GM12892 (cell line): ENCODE measurements at places on chromosomes 5 and 9.

DNA sequence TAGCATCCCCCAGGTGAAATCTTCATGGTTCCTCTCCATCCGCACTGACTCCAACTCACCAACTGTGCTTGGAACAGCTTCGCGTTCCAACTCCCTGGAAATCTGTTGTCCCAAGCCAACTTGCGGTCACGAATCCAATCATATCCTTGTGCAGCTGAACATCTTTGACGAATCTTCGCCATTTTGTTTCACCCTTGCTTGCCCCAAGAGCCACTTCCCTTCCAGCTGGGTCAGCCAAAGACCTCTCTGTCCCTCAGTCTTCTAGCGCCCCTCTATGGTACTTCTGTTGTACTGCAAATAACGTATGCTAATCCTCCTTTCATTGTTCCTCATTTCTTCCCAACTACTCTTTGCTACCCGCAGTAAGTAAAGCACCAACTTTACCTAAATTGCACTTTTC is 61.0 kb upstream of the TARS1 start:
- no peak for DNase-seq

DNA sequence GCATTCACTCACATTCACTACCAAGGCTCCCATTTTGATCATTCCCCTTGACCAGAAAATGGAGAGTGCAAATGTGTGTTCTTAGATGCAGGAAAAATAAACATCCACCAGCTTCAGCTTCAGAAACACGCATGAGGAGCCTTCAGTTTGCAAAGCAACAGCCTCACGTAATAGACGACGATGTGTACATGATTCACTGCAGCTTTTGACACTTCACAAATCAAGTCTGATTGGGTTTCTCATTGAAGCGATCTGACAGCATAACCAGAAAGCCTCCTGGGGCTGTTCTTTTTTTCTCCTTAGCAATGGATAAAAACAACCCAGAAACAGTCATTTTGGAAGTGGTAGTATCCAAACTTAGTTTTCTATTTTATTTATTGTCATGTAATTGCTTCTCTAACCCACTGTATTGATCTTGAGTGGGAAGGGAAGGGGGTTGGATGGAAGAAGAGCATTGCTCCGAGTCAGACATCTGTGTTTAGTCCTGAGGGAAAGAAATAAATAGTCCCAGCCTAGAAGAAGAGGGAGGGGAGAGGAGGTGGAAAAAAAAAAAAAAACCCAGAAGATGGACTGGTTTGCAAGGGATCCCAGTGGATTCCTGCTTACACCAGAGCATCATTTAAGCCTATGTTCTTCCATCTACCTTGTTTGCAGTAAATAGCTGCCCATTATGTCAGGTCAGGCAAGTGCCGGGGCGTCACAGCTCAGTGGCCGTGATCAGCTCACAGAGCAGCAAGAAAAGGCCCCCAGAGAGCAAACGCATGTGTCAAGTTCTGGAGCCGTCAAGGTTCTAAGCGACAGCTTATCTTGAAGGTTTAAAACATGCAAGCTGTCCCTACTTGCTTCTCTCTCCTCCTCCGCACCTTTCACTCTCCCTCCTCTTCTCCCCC is 190.2 kb upstream of the SNX2 start:
- DNase-seq = no peak

DNA sequence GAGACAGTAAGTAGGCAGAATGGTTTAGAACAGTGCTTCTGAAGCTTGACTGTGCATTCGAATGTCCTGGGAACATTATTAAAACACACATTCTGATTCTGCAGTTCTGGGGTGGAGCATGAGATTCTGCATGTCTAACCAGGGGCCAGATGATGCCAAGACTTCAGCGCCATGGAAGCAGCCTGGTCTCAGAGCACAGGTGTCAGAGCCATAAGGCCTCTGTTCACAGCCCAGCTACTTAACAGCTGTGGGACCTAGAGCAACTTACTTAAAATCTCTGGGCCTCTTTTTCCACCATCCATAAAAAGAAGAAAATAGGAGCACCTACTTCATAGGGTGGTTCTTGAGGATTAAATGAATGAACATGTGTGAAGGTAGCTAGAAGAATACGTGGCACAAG is 84.0 kb downstream of the GNAQ start:
- DNase-seq = no peak

- no peak for DNase-seq
Measured at GRCh38 chr9:129561594-129562281, 59.2 kb downstream of the C9orf50 start.

DNA sequence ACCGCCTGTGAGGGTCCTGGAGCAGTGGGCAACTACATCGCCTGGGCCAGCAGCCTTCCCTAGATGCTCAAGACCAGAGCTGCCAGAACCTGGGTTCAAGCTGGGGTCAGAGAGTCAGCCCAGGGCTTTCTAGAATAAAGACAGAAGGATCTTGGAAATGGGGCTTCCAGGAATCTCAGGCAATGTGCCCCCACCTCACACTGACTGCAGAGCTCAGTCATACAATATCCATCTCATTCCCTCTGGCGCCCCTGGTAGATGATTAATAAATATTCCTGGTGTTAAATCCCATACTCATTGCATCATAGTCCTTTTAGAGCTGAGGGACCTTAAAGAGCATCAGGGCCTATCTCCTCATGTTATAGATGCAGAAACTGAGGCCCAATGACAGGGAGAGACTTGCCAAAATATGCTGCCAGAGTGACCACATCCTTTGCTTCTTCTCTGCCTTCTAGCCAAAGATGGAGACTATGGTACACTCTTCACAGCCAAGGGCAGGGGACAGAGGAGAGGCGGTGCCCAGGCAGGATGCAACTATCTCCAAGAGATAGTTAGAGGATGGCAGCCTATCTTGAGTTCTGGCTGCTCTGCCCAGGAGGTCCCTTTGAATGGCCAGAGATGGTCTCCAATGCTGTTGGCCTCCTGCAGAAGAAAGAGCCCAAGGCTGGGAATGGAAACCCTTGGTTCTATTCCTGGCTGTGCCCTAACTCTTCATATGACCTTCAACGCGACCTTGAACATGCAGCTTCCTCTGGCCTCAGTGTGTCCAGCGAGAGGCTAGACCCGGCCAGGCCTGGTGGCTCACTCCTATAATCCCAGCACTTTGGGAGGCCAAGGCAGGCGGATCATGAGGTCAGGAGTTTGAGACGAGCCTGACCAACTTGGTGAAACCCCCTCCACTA is 36.2 kb upstream of the IL17B start:
- no peak for DNase-seq

- DNase-seq = no peak
Measured at GRCh38 chr9:80866121-80866520, 823.2 kb downstream of the TLE1 start.

DNA sequence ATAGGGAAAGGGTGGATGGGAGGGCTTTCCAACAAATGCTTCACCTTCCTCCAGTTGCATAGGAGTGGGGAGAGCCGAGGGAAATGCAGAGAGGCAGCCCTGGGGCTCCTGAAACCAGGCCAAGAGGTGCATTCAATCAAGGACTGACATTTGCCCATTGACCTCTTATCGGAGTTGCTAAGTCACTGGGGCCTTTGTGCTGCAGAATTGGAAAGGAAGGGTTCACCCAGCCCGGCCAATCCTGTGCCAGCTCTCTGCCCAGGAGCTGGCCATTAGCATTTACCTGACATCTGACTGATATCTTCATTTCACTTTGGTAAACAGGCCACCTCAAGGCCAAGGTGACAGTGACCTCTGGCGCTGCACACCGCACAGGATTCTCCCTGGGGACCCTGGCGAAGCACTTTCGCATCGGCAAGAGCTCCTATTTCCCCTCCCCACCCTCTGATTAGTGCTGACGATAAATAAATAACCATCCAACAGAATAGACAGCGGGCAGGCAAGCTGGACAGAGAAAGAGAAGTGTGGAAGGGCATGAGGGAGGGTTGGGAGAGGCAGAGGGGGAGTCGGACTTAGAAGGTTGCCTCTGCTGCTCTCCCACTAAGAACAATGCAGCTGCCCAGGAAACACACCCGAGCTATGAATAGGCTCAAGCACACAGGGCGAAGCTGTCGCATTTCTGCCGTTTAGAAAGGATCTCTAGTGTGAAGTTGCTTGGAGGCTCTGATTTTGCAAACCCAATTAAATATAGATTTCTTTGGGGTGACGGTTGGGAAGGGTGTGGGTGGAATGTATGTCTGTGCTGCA is 57.0 kb upstream of the BOD1 start:
- DNase-seq = no peak

DNA sequence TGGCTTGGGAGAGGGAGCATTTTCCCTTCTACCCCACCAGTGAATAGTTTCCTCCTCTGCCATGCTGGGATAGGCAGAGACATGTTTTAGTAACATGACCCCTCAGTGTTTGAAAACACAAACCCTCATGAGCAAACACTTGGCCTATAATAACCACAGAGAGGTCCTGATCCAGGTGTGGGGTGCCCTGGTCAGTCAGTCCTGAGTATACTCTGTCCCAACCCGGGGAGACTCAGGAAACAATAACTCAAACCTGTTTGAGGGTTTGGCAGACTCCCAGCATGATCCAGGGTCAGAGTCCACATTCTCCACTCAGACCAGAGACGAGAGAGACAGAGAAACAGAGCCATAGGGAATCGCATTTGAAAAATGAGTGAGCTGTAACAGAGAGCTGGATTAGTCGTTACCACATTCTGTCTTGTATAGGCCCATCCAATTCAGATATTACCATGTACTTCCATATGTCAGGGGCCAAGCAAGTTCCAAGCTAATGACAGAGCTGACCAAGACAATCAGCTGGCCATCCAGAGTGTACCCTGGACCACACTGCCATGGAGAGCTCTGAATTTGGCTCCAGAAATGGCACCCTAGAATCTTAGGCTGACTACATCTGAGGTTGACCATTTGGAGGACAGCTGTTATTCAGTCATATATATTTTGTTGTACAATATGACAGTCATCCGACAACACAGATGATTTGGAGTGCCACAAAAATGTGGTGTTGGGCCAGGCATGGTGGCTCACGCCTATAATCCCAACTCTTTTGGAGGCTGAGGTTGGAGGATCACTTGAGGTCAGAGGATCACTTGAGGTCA is 4.2 kb upstream of the CA9 start:
- no peak for DNase-seq

GRCh38 chr5:16733331-16734006 is 116.7 kb upstream of the RETREG1 start:
- DNase-seq = no peak

GRCh38 chr9:87512311-87512710 is 14.6 kb downstream of the DAPK1 start:
- no peak for DNase-seq

GRCh38 chr5:133219296-133219695 is 167.5 kb downstream of the HSPA4 start:
- DNase-seq = no peak

- DNase-seq = no peak
Measured at GRCh38 chr9:138105123-138105415, 227.5 kb downstream of the CACNA1B start.

- no peak for DNase-seq
Measured at GRCh38 chr5:145775411-145775810, 59.7 kb downstream of the PRELID2 start.

DNA sequence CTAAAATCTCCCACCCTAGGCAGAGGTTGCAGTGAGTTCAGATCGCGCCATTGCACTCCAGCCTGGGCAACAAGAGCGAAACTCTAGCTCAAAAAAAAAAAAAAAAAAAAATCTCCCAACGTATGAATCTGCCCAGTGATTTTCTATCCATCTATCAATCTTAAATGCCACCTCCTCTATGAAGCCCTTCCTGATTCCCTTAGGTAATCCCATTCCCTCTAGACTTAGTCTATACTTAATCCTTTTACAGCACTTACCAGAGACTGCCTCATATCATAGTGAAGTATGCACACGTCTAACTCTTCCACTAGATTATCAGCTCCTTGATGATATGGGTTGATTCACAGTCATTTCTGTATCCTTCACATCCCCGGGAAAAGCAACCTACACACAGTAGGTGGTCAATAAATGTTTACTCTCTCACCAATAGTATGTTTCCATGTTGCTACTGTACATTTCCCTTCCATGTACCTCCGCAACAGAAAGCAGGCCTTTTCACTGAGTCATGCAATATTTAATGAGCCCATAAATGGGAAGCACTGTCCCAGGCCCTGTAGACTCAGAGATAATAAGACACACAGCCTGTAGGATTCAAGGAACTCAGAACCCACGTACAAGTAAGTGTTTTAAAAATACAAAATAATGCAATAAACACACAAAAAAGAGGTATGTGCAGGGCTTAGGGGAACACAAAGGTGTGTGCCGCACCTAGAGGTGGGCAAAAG is 1.2 kb downstream of the DROSHA start:
- no peak for DNase-seq

DNA sequence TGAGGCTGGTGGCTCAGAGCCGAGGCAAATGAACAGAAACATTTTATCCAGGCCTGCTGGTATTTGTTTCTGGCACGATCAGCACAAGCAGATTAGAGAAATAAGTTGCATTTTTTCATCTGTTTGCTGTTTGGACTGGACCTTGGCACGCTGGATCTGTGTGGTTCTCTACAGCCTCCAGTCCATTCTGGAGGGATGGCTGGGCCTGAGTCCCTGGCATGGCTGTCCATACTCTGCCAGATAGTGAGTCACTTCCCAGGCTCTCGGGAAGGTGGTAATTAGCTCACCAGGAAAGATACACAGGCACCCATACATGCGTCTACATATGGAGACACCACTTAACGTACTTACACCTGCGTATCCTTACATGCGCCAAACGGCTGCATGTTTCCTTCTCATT is 78.6 kb downstream of the SPRY4 start:
- DNase-seq = no peak

GRCh38 chr5:36173426-36173825 is 21.5 kb downstream of the SKP2 start:
- no peak for DNase-seq

- DNase-seq = no peak
Measured at GRCh38 chr9:69047371-69047770, 11.8 kb downstream of the FXN start.

DNA sequence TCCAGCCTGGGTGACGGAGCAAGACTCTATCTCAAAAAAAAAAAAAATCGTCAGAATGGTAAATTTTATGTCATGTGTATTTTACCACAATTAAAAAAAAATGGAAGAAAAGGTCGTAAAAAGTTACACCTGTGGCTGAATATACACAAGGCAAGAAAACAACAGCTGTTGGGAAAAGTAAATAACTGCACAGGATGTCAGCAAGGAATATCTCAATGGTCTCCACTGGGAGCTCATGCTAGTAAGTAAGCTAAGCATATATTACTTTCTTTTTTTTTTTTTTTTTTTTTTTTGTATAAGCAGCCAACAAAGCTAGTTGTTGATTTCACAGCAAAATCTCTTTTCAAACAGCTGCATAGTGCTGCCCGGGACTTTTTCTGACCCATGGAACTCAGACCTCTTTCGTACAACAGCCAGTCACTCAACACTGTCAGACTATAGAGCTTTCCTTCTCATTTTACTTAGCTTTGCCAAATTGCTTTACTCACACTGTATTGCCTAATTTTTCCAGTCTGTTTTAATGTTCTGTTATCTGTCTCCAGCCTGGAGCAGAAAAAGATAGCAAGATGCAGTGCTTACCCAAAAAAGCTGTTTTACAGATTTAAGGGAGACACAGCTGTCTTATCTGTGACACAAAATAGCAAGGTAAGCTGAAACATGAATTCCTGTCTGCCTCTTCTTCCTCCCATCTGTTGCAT is 175.9 kb downstream of the ENC1 start:
- DNase-seq = no peak

GRCh38 chr9:99451112-99451606 is 229.1 kb downstream of the SEC61B start:
- DNase-seq = no peak
